ENCODE measurements at places on chromosomes 5 and 9.

- DNase-seq: no peak
These were observed 126.6 kb upstream of the DHFR start for GRCh38 chr5:80781356-80781755.

- no peak for DNase-seq
These were observed 42.9 kb upstream of the GRIA1 start for GRCh38 chr5:153447534-153447933.

DNA sequence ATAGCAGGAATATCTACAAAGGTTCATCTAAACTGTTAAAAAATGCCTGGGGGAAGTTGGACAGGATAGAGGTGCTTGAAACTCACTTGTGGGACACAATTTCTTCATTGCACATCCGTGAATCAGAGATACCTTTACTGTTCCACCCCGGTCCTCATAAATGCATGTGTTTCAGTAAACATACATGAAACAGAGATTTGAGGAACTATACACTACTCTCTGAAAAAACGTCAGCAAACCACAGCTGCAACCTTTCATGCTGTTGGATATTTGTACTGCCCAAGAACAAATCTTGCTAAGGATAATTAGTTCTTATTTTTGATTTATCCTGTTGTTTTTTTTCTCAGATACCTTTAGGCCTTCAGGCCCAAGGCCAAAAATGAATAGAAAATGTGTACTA is 337.3 kb downstream of the KDM4C start:
- DNase-seq: no peak

- DNase-seq: no peak
These were observed 184.0 kb downstream of the SYK start for GRCh38 chr9:90985631-90986030.

GRCh38 chr9:89702401-89702800 is 97.6 kb downstream of the GADD45G start:
- no peak for DNase-seq

DNA sequence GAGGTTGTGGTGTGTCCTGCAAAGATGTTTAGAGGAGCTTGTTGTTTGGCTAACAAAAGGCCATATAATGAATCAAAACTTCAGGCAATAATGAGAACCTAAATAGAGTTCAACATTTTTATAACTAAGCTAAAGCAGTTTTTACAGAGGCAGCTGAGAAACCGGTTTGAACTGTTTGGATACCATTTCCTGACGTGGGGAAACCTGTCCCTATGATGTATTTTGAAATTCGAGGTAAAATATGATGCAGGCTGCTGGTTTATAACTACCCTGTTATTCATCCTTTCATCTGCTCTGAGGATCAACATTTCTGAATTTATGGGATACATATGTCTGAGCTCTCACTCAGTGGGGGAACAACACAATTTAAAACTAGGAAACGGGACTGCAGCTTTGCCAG is 289.5 kb upstream of the IRX2 start:
- no peak for DNase-seq

Data from GM18507 (cell line).